ENCODE measurements at places on chromosomes 5 and 9. TPM values are rescaled to one million over a fixed set of nuclear protein-coding genes. Genes with fewer than 3 reads are reported as not detected.

GPR150 gene
- 0.11 TPM for total RNA-seq

RFESD gene
- 0.94 TPM for total RNA-seq

SLC6A7 gene
- total RNA-seq: not detected

ST6GALNAC6 gene
- 60.7 TPM for total RNA-seq

PCDHGB3 gene
- total RNA-seq: 0.85 TPM

PCDHGB2 gene
- total RNA-seq: 0.91 TPM

PKD2L2 gene
- not detected for total RNA-seq

THBS4 gene
- total RNA-seq: 0.92 TPM

GRCh38 chr5:159133041-159133741, 33.5 kb upstream of the EBF1 start:
- H3K4me1 ChIP-seq: peaks cover 4% of the 10 kb centered on the region
- peaks cover 24% of the 10 kb centered on the region for H3K27me3 ChIP-seq
- no peak overlapping the region for H3K27ac ChIP-seq
- no peaks in the 10 kb centered on the region for H3K36me3 ChIP-seq

- no peak overlapping the region for H3K27ac ChIP-seq
- no peaks in the 10 kb centered on the region for H3K36me3 ChIP-seq
- H3K27me3 ChIP-seq: no peaks in the 10 kb centered on the region
- no peak for DNase-seq
- no peaks in the 10 kb centered on the region for H3K4me1 ChIP-seq
Measured at GRCh38 chr9:82443312-82443711, 454.7 kb downstream of the SPATA31D1 start.

DNA sequence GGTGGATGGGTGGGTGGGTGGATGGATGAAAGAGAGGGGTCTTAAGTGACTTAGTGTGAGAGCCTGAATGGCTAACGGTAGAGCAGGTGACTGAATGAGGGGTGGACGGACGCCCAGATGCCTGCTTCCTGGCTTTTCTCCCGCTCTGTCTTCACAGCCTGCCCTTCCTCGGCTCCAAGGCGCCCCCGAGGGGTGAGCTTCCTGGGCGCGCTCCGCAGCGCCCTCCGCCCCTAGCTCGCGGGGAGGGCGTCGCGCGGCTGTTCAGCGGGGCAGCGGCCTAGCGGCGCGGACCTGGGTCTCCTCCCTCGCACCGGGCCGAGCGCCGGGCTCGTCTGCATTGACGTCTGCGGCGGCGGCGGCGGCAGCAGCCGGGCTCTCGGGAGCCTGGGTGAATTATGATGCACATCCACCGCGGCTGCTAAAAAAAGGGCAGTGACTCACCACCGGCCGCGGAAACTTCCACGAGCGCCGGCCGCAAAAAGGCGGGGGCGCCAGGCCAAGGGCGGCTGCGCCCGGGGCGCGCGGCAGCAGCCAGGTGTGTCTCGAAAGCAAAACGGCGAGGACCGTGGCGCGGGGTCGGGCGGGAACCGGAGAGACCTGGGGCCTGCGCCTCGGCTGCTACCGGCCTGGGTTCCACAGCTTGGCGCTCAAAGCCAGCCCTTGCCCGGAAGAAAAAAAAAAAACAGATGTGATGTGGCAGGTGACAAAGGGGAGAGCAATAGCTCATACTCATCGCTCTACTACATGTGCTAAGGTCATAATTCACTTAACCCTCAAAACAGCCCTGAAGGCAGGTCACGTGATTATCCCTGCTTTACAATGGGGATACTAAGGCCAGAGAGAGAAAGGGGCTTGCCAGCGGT, 143.0 kb upstream of the ADRA1B start:
- H3K36me3 ChIP-seq: no peaks in the 10 kb centered on the region
- peak overlapping the region; percentile 42 for H3K27ac ChIP-seq
- peak; percentile 79 for DNase-seq

DNA sequence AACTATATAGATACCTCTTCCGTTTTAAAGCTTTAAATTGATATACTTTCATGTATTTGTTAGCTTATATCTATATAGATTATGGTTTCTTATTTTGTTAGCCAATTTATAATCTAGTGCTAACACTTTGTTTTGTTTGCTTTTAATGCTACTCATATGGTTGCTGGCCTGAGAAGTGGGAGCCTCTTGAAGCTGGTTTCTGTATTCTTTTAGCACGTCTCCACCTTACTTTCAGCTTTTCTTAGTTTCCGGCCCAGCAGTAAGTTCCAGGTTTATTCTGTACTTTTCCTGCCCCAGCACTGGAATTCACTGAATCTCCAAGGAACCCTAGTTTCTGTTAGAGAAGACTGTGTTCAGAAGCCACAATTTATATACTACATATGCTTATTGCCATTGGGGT, 458.9 kb downstream of the PRR16 start:
- H3K4me3 ChIP-seq: no peak overlapping the region
- H3K4me1 ChIP-seq: no peaks in the 10 kb centered on the region
- H3K36me3 ChIP-seq: no peaks in the 10 kb centered on the region
- H3K27me3 ChIP-seq: no peaks in the 10 kb centered on the region
- DNase-seq: no peak

DNA sequence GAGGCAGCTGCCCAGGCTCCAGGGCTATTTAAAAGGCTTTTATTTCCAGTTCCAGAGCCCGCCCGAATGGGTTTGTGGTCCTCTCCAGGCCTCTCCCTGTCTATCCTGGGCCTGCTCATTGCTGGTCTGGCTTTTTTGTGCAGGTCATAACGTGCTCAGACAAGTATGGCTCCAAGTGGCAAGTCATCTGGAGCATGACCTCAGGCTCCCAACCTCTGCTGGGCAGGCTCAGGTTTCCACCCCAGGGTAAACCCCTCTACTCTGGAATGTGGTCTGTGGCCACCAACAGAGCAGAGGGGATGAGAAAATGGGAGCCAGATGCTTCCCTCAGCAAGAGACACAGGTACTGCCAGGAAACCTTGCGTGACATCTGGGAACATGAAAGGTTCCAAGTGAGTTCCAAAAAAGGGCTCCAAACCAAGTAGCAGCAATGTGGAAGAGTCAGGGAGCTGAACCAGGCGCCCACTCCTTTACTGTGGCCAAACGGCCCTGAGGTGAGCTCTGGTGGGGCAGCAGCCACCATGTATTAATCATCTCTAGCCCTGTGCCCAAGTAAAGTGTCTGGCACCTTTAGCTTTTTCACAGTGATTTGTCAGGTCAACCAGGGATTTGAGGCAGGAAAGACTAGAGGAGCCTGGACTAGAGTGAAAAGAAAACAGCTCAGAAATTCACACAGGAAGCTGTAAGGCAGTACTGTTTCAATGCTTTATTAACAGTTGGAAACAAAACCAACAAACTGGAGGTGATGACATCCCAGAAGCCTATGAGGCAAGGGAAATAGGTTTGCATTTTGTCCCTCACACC, 25.7 kb downstream of the PCDHGC5 start:
- peaks cover 25% of the 10 kb centered on the region for H3K4me1 ChIP-seq
- H3K36me3 ChIP-seq: peaks cover 45% of the 10 kb centered on the region
- H3K4me3 ChIP-seq: no peak overlapping the region
- H3K27ac ChIP-seq: peak overlapping the region; percentile 62
- no peak for DNase-seq
- H3K27me3 ChIP-seq: no peaks in the 10 kb centered on the region

- H3K27ac ChIP-seq: no peak overlapping the region
- no peak for DNase-seq
- no peak overlapping the region for H3K4me3 ChIP-seq
- peaks cover 9% of the 10 kb centered on the region for H3K27me3 ChIP-seq
Measured at GRCh38 chr9:16150938-16151650, 598.3 kb downstream of the CCDC171 start.

GRCh38 chr9:114107286-114108001, 8.4 kb upstream of the KIF12 start:
- peaks cover 17% of the 10 kb centered on the region for H3K27me3 ChIP-seq
- no peaks in the 10 kb centered on the region for H3K4me1 ChIP-seq
- no peak overlapping the region for H3K4me3 ChIP-seq
- H3K36me3 ChIP-seq: no peaks in the 10 kb centered on the region
- H3K27ac ChIP-seq: no peak overlapping the region

DNA sequence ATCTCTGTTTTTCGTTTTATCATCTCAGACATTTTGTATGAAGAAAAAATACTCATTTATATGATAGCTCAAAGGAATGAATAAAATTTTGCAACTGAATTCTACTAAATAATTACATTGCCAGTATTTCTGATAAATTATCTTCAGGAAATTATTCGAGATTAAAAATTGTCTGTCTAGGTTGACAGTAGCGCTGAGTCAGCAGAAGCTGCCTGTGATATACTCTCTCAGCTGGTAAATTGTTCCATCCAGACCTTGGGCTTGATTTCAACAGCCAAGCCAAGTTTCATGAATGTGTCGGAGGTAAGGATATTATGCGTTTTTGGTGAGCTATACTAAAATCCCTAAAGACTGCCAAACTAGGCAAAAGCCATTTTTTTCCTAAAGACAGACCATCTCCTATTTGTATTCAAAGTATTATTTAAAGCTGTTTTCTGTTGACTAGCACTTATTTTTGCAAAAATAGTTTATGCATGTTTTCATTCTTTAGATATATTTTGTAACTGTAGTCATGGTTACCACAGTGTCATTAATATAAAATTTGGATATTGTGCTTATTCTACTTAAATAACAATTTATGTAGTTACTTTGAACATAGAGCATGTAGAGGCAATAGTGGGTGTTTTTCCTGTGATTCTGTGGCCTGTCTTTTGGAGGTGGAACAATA, 17.4 kb downstream of the LECT2 start:
- H3K4me3 ChIP-seq: no peak overlapping the region
- no peaks in the 10 kb centered on the region for H3K4me1 ChIP-seq
- DNase-seq: no peak
- no peak overlapping the region for H3K27ac ChIP-seq
- H3K36me3 ChIP-seq: no peaks in the 10 kb centered on the region
